ENCODE measurements at places on chromosomes 2 and 18. TPM values are rescaled to one million over a fixed set of nuclear protein-coding genes. Genes with fewer than 3 reads are reported as not detected.

GRCh38 chr18:12639990-12640880 is 17.7 kb downstream of the SPIRE1 start:
- H3K27me3 ChIP-seq = no peaks in the 10 kb centered on the region
- DNase-seq = no peak
- peak overlapping the region; percentile 9 for H3K27ac ChIP-seq
- H3K36me3 ChIP-seq = peaks cover 9% of the 10 kb centered on the region
- peaks cover 58% of the 10 kb centered on the region for H3K4me1 ChIP-seq

GRCh38 chr2:138536302-138536701 is 34.7 kb downstream of the SPOPL start:
- no peaks in the 10 kb centered on the region for H3K27me3 ChIP-seq
- peaks cover 20% of the 10 kb centered on the region for H3K4me1 ChIP-seq
- H3K36me3 ChIP-seq = no peaks in the 10 kb centered on the region
- no peak for DNase-seq

DNA sequence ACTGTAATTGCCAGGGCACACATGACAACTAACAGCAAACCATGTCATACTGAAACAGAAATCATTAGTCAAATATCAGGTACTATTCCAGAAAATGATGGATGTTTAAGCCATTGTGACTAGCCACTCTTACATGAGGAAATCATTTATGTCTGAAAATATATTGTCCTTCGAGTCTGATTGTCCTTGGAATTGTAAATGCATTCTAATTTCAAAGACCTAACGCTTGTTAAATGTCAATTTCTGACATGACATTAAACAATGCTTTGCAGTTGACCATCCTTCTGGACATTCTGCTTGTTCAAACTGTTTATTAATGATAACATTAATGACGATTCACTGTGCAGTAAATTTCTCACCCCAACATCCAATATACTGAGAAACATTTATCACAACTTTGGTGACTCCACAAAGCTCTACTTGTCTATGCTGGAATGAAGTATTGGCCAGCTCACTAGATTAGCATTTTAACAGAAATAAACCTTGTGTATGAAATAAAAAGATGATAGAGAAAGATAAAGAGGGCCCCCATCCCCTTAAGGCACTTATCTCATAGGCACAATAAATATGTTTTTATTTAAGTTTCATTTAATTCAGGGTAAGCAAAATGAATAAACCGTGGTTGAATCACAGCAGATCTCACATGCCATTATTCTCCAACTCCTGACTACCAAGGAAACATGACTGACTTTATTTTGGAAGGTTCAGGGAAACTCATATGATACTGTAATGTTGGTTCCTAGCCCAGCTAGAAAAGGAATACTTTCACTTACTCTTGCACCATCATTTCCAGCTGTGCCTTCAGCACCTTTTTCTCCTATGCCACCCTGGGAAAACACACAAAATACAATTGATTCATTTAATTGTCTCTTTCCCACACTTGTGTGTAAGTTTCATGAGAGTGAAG is 82.3 kb downstream of the COL3A1 start:
- no peaks in the 10 kb centered on the region for H3K4me1 ChIP-seq
- no peaks in the 10 kb centered on the region for H3K36me3 ChIP-seq
- H3K27me3 ChIP-seq = no peaks in the 10 kb centered on the region
- DNase-seq = no peak

- no peak overlapping the region for H3K4me3 ChIP-seq
- H3K27ac ChIP-seq = no peak overlapping the region
- DNase-seq = no peak
- peaks cover 54% of the 10 kb centered on the region for H3K27me3 ChIP-seq
- H3K36me3 ChIP-seq = no peaks in the 10 kb centered on the region
Measured at GRCh38 chr18:46478796-46479195, 178.2 kb downstream of the LOXHD1 start.

GRCh38 chr18:78670778-78671391 is 308.7 kb upstream of the SALL3 start:
- H3K27me3 ChIP-seq = no peaks in the 10 kb centered on the region
- DNase-seq = no peak
- no peak overlapping the region for H3K4me3 ChIP-seq
- H3K4me1 ChIP-seq = no peaks in the 10 kb centered on the region

DNA sequence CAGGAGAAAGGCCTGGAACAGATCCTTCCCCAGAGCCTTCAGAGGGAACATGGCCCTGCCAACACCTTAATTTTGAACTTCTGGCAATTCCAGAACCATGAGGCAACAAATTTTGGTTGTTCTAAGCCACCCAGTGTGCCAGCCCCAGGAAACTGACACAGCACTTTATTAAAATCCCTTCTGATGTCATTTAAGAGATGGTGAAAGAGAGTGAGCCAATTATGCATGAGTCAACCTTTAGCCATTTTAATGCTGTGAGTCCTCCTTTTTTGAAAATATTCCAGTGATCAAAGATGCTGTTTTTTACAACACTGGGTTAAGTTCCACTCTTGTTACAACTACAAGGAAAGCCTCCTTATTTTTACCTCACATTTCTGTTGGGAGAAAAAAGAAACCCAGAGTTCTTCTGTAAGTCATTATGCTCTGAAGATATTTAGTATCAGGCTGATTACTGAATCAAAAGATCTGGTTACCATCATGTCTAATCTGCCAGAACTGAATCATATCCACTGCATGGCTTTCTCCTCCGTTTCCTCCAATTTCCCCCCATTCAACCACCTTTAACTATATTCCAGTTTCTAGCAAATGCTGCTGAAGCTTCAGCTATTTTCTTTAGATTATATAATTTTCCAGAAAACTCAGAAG is 235.4 kb downstream of the TXNL1 start:
- peaks cover 20% of the 10 kb centered on the region for H3K27me3 ChIP-seq
- no peak overlapping the region for H3K27ac ChIP-seq
- no peaks in the 10 kb centered on the region for H3K36me3 ChIP-seq
- DNase-seq = no peak
- no peak overlapping the region for H3K4me3 ChIP-seq

DNA sequence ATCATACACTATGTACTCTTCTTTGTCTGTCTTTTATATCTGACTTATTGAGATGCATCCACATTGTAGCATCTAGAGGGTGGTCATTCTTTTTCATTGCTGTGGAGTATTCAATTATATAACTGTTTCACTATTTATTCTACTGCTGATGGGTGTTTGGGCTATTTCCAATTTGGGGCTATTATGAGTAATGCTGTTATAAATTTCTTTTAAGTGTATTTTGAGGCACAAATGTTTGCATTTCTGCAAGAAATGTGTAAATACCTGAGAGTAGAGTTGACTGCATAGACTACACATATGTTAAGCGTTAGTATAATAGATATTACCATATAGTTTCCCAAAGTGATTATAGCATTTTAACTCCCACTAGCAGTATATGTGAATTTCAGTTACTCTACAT is 26.9 kb upstream of the PPP1R1C start:
- no peaks in the 10 kb centered on the region for H3K36me3 ChIP-seq
- peak overlapping the region; percentile 70 for H3K27ac ChIP-seq
- no peak for DNase-seq
- H3K27me3 ChIP-seq = no peaks in the 10 kb centered on the region
- peaks cover 38% of the 10 kb centered on the region for H3K4me1 ChIP-seq

DNA sequence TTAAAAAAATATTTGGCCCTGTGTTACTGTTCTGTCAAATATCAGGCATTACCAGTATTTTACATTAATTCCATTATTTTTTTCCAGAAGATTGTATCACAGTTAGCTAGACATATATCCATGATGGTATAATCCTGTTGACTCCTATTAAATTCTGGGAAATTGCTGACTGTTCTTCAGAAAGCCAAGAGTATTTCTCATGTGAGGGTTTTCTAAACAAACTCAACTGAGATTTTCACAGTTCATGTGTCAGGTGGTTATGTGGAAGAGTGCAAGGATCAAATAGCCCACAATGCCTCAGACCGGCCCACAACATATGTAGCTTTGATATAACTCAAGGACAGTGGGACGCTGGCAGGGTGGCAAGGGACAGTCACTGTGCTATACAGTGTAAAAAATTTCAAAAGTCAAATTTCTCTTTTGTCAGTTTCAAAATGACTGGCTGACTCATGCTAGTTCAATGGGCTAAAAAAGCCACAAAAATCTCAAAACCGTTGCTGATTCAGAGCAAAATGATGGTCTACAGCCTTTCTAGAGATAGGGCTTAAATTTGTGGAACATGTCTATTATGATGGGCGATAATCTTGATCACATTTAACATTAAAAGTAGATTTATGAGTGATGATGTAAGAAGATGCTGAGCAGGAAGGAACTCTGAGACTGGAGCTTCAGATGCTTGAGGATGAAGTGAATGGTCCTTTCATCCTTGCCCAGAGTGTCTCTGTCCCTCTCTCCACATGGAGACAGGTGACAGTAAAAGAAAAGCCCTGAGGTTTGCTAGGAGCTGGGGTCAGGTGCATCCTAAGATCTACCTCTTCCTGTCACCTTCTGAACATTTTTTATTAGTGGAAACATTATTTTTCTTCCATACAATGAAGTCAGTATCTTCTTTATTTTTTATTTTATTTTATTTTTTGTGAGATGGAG is 175.8 kb upstream of the PIEZO2 start:
- H3K36me3 ChIP-seq = peaks cover 4% of the 10 kb centered on the region
- peaks cover 30% of the 10 kb centered on the region for H3K4me1 ChIP-seq
- no peak overlapping the region for H3K4me3 ChIP-seq
- no peak for DNase-seq
- no peak overlapping the region for H3K27ac ChIP-seq
- H3K27me3 ChIP-seq = no peaks in the 10 kb centered on the region

DNA sequence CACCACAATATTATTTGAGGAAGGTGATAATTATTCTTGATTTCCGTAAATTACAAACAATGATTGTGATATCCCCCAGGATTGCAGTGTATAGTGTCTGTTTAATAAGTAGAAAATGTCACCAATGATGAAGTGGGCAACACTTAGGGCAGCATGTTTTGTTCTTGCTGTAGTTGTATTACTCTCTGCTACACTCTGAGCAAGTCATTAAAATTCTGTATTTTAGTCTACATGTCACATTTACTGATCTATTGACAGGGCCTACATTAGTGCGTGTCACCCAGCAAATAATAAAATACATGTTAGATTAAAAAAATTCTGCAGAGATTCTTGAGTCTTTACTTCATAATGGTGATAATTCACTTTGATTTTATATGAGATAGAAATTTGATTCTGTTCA is 247.6 kb downstream of the TMX3 start:
- no peak overlapping the region for H3K27ac ChIP-seq
- no peaks in the 10 kb centered on the region for H3K36me3 ChIP-seq
- H3K27me3 ChIP-seq = no peaks in the 10 kb centered on the region
- no peak for DNase-seq
- H3K4me3 ChIP-seq = no peak overlapping the region

DNA sequence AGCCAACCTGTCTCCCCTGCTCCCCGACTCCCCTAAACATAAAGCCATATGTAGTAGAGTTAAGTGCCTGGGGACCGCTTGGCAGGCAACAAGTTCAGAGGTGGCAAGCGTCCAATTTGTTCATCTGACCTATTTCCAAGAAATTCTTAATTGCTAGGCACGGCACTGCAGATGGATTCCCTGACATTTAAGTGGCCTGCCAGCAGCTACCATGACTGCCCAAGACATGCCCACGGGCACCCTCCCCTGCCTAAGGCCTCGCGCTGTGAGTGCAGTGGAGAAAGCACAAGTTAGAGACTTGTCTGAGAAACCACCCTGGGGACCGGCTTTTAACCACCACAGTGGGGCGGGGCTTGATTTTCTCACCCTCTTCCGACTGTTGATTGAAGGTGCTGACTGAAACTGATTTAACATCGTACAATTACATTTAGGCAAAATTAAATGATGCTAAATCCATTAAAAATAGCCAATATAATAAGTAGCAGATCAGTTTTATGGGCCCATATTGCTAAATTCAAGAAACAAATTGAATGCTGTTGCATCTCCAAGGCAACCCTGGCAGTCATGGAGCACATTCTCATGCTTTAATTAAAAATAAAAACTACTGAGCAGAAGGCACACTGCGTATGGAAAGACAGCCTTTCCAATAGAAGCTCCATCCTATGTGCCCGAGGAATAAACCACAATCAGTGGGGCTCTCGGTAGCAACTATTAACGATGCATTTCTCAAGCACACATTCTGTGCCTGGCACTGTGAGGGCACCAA is 163.6 kb upstream of the ACAA2 start:
- peaks cover 13% of the 10 kb centered on the region for H3K4me1 ChIP-seq
- H3K27me3 ChIP-seq = no peaks in the 10 kb centered on the region
- DNase-seq = no peak
- peaks cover 4% of the 10 kb centered on the region for H3K36me3 ChIP-seq

- no peaks in the 10 kb centered on the region for H3K36me3 ChIP-seq
- DNase-seq = no peak
- H3K4me3 ChIP-seq = no peak overlapping the region
- no peak overlapping the region for H3K27ac ChIP-seq
- H3K4me1 ChIP-seq = peaks cover 7% of the 10 kb centered on the region
- H3K27me3 ChIP-seq = no peaks in the 10 kb centered on the region
Measured at GRCh38 chr2:233501198-233502076, 65.1 kb downstream of the USP40 start.

DNA sequence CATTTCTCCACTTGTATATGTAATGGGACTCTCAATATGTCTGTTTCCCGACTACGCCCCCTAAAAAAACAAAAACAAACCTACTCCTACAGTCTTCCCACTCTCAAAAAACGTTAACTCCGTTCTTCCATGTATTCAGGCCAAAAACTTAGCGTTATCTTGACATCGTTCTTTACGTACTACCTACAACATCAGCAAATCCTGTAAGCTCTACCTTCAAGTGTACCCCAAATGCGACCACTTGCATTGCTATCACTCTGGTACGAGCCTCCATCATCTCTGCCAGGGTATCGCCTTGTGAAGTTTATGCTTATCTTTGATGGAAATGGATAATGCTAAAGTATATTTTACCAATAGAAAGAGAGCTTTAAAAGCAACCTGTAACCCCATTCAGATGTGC is 479 bp downstream of the GPATCH11 start:
- H3K36me3 ChIP-seq = peaks cover 8% of the 10 kb centered on the region
- H3K27me3 ChIP-seq = no peaks in the 10 kb centered on the region
- no peak overlapping the region for H3K4me3 ChIP-seq
- DNase-seq = no peak

- no peaks in the 10 kb centered on the region for H3K36me3 ChIP-seq
- no peak overlapping the region for H3K27ac ChIP-seq
- H3K27me3 ChIP-seq = no peaks in the 10 kb centered on the region
- no peak overlapping the region for H3K4me3 ChIP-seq
- no peaks in the 10 kb centered on the region for H3K4me1 ChIP-seq
Measured at GRCh38 chr2:221680548-221680947, 108.4 kb upstream of the EPHA4 start.

DNA sequence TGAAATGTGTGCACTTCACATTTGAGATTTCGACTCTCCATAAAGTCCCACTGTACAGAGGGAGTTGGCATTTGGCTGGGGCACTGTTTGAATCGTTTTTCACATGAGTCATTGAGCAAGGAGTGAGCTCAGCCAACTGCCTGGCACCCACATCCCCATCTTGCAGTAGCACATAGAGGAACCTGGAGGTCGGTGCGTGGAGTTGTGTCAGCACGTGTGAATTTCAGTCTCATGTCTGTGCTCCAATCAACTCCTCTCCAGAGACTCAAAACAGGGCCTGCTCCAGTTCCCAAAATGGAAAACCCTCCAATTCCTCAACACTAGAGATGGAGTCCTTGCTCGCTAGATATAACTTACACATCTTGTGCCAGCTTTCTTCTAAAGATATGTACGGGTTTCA is 126.8 kb upstream of the CAPN13 start:
- H3K36me3 ChIP-seq = no peaks in the 10 kb centered on the region
- no peak overlapping the region for H3K4me3 ChIP-seq
- no peak for DNase-seq
- H3K27ac ChIP-seq = no peak overlapping the region
- no peaks in the 10 kb centered on the region for H3K4me1 ChIP-seq
- no peaks in the 10 kb centered on the region for H3K27me3 ChIP-seq

The REG3A gene
- not detected for total RNA-seq

The PRKAG3 gene
- not detected for total RNA-seq

The KLF11 gene
- total RNA-seq = 6.9 TPM

The SCG2 gene
- total RNA-seq = 0.56 TPM

The RIT2 gene
- not detected for total RNA-seq

All from Calu3 (cell line).